ENCODE measurements at places on chromosomes 2 and 18.

DNA sequence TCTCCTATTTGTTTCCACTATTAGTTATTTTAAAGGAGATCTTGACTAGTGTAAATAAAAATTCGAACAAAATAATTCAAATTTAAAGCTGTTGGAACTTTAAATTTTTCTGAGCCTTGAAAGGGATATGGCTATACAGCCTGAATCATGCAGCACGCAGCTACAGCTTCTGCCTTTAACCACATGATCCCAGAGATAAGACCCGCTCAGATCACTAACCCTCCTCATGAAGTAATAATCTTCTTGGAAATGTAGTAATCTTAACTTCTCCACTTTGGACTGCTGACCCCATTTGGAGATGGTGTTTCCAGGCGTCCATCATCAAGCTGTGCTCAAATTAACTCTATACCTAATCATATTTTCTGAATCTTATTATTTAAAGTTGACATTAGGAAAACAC, 336.6 kb downstream of the DSC3 start:
- no peaks in the 10 kb centered on the region for H3K36me3 ChIP-seq
- H3K27ac ChIP-seq = no peak overlapping the region
- H3K4me1 ChIP-seq = no peaks in the 10 kb centered on the region
- no peak for DNase-seq
- no peaks in the 10 kb centered on the region for H3K27me3 ChIP-seq

GRCh38 chr2:101502095-101502494, 27.2 kb upstream of the RFX8 start:
- DNase-seq = no peak
- no peak overlapping the region for H3K4me3 ChIP-seq
- H3K27ac ChIP-seq = no peak overlapping the region

- DNase-seq = no peak
- H3K27ac ChIP-seq = no peak overlapping the region
- no peaks in the 10 kb centered on the region for H3K27me3 ChIP-seq
- H3K4me3 ChIP-seq = no peak overlapping the region
Measured at GRCh38 chr2:83531206-83531826, 927.8 kb downstream of the SUCLG1 start.

DNA sequence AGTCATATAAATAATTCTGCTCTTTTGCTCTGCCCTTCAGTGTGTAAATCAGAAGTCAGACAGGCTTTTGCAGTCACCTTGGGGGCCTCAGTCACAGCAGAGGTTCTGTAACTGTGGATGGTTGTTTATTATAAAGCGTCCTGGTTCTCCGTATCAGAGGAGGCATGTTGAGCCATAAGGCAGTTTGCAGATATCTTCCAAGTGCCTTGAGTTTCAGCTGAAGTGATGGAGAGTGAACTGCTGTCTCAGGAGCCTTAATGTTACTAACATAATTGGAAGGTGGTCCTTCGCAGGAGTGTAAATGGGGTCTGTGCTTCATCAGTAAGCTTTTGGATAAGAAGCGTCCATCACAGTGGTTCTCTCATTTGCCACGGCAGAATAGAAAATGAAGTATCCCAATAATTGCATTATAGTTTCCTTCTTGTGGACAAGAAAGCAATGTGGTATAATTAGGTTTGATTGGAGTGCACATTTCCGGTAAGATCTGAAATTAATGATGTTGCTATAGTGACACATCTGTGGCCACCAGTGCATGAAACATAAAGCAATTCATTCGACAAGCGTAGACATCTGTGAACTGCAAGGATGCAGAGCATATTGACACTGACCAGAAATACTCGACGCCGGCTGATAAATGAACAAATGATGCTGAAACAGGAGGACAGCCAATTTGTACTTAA, 112.5 kb upstream of the NFATC1 start:
- no peak overlapping the region for H3K27ac ChIP-seq
- no peak overlapping the region for H3K4me3 ChIP-seq
- DNase-seq = no peak
- H3K4me1 ChIP-seq = no peaks in the 10 kb centered on the region

- H3K36me3 ChIP-seq = no peaks in the 10 kb centered on the region
- no peaks in the 10 kb centered on the region for H3K4me1 ChIP-seq
- H3K27me3 ChIP-seq = peaks cover 7% of the 10 kb centered on the region
- DNase-seq = no peak
Measured at GRCh38 chr18:13191779-13192178, 26.8 kb upstream of the LDLRAD4 start.

DNA sequence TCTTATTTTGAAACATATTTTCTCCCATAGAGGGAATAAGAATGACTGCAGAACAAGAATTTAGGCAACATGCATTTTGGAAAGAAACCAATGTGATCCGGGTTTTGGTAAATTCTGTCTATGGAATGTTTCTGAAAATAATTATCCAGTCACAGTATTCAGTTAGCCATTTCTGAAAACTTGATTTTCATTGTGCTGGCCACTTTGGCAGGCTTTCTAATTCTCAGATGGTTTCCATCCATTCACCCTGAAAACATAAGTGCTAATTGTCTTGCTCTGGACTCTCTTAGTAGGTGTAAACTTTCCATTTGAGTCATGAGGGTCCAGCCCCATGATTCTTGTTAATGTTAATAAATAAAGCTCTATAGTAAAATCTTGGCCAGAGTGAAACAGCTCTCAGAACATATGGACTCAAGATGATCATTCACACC, 176.5 kb downstream of the RBM43 start:
- no peaks in the 10 kb centered on the region for H3K36me3 ChIP-seq
- no peak overlapping the region for H3K27ac ChIP-seq
- no peaks in the 10 kb centered on the region for H3K4me1 ChIP-seq
- H3K27me3 ChIP-seq = no peaks in the 10 kb centered on the region
